Activated naive CD4-positive, alpha-beta T cell treated with anti-CD3 and anti-CD28 coated beads, Interleukin-2, amount 50 U/mL, for 72 hours (primary cell): ENCODE measurements at places on chromosomes 3 and 15. TPM values are rescaled to one million over a fixed set of nuclear protein-coding genes. Genes with fewer than 3 reads are reported as not detected.

The SLC6A11 gene
- not detected for total RNA-seq

DNA sequence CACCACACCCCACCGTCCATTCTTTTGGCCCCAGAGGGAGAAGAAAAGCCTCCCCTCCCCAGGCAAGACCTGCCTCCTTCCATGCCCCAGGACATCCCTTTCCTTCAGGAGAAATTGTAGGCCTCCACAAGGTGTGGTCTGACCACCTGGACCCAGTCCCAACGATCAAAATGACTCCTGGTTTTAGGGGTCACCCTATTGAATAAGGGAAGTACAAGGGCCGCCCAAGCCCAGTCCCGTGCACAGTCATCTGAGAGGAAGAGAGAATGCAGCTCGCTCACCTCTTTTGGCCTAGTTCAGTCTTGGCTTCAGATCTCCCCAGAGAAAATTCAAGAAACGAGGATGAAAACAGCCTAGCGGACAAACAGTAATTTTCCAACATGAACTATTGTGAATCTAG, 249.1 kb downstream of the UACA start:
- no peak for DNase-seq

- no peak for DNase-seq
These were observed 8.2 kb downstream of the RAF1 start for GRCh38 chr3:12655701-12656100.

DNA sequence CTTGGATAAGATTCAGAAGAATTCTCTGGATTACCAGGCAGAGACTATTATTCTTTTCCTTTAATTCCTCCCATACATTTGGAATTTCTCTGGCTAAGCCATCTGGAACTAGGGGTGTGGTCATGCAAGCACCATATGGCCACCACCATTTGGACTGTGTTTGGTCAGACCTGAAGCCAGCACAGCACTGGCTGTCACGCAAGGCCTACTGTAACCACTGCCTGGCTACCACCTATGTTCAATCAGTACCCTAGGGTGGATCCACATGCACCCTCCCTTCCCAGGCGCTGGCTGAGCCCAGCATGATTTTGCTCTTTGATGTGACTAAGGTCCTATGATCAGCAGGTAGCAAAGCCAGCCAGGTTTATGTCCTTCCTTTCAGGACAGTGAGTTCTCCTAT, 287.8 kb upstream of the GOLIM4 start:
- DNase-seq: no peak

The FMN1 gene
- 4.5 TPM for total RNA-seq

DNA sequence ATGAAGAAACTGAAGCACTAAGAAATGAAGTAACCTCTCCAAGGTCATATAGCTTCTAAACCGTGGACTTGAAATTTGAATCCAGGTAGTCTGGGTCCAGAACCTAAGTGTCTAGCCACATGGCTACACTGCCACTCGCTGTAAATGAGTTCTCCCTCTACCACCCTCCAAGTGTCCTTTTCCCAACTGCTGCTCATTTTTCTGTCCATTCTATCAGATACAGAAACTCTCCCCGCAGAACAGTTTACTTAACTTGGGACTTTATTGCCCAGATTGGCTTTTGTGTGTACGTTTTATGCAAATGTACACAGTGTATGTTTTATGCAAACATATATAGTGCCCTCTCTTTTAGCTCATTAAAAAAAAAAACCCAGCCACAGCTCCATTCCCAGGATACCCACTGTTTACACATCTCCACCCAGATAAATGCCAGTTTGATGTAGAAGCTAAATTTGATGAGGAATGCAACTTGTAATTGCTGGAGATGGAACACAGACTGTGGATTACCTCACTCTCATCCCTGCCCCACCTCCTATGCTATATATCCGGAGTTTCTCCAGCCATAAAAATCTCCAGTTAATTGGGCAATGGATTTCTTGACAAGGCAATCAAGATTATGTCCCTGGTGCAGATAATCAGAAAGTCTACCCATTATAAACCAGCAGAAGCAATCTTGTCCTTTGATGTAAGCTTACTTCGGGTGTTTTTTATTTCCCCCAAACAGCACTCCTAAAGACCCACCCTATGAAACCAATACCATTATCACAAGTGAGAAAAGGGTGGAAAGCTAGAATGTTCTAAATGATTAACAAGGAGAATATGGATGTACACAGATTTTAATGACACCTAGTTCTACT, 42.0 kb downstream of the THBS1 start:
- no peak for DNase-seq

The CFAP20DC gene
- 2.7 TPM for total RNA-seq

GRCh38 chr15:92000709-92001108, 147.2 kb downstream of the SLCO3A1 start:
- no peak for DNase-seq

DNA sequence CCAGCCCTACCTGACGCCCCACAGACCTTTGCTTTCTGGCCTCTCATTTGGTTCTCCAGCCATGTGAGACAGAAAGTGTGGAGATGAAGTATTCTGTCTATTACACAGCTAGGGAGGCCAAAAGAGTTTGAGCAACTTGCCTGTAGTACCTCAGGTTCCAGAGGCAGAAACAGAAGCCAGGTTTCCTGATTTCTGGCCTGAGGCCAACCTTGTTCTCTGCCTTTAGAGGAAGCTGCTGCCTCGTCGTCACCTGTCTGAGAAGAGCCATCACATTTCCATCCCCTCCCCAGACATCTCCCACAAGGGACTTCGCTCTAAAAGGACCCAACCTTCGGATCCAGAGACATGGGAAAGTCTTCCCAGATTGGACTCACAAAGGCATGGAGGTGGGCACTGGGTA, 3.8 kb downstream of the IL17RE start:
- DNase-seq: no peak

- DNase-seq: peak; percentile 0
These were observed 12.4 kb downstream of the APOD start for GRCh38 chr3:195571361-195571760.

DNA sequence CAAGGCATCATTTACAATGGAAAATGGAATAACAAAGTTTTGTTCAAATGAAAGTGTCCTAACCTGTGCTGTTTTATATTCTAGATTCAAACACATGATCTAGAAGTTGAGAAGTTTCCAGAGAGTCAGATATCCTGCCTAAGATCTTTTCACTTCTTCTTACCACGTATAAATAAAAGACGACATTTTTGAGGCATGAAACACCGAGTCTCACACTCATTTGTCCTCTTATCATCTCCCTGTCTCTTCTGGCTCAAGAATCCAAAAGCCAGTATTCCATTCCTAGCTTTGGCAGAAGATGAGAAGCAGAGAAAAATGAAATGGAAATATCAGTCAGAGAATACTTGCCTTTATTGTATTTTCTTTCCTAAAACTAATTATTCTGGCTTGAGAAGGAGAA, 738.6 kb upstream of the NR2F2 start:
- no peak for DNase-seq

The SAMD7 gene
- total RNA-seq: not detected

GRCh38 chr15:92091155-92091734, 237.7 kb downstream of the SLCO3A1 start:
- no peak for DNase-seq

The PLA2G4E gene
- total RNA-seq: not detected

The ZNF770 gene
- 53.0 TPM for total RNA-seq

DNA sequence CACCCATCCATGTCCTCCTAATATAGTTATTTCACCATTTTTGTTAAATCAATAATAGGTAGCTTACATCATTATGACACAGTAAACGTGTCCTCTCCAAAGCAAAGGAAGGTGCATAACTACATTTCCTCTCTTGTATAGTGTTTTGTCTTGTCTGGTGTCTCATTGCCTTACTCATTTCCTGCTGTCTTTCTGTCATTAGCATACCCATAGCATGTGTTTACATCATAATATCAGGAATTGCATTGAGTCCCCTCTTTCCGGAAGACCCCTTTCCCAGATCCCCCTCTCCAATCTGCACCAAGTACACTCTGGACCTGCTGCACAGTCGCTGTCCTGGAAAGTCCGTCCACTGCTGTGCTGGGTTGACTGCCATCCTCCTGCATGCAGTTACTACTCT, 47.9 kb downstream of the SOX14 start:
- DNase-seq: no peak

- no peak for DNase-seq
These were observed 410.1 kb upstream of the DPH6 start for GRCh38 chr15:35956056-35956455.

DNA sequence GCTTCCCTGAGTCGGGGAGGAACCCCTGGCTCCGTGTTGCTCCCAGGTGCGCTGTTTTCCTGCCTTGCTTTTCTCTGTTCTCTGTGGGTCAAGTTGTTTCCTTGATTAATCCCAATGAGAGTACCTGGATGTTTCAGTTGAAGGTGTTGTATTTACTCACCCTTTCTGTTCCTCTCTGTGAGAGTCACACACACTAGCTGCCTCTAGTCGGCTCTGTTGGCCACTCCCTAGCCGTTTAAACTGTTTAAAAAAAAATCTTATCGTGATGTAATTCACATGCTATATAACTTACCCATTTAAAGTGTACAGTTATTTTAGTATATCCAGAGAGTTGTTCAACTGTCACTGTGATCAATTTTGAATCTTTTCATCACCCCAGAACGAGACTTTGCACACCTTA, 74.0 kb downstream of the AKAP13 start:
- no peak for DNase-seq

The SKOR1 gene
- total RNA-seq: 0.16 TPM

DNA sequence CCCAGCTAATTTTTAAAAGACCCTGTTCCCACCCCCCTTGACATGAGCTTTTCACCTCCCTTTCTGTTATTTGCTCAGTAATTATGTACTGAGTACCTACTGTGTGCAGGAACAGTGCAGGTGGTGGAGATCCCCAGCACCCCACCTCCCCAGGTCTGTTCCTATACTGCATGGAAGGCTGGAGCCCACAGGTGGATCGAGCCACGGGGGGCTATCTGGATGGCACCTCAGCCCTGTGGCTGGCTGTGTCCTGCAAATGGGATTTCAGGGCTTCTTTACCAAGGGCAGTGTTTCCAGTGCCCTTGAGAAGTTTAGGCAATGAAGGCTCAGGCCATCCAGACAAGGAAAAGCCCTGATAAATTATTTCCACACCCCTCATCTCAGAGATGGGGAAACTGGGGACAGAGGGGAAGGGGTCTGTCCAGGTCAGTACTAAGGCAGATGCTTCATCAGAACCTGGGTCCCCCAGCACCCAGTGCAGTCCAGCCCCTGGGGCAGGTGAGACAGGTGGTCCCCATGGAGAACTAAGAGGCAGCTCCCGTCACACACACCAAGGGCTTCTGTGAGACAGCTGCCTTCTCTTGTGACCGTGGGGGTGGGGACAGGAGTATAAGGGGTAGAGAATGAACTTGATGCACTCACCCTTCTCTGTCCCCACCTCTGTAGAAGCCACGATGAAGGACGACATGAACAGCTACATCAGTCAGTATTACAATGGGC, 109.6 kb downstream of the ETFA start:
- no peak for DNase-seq

- no peak for DNase-seq
These were observed 60.5 kb downstream of the ITGB5 start for GRCh38 chr3:124826703-124827102.

DNA sequence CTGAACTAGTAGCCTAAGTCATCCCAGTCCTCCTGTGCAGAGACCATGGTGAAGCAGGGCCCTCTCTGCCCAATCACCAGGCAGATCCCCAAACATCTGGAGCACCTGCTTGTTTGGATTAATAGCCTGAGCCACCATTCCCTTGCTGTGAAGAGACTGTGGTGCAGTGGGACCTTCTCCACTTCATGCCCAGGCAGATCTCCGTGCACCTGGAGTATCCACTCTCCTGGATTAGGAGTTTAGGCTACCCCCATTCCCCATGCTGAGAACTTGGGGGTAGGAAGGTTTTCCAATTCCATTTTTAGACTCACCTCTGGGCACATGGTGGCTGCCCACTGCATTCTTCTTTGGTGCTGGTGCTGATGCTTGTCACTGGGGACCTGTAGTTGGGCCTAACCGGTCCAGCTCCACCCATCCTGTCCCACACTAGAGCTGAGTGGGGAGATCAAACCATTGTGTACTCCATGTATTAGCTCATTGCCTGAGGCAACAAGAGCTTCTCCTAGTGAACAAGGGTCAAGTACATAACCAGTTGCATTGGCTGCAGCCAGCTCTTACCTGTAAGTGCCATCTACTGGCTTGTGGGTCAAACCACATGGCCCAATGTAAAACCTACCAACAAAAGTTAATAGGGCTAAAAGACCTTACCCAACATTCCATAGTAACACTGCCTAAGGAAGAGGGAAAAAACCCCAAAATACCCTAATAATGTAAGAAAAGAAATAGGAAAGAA, 382.5 kb upstream of the CBLB start:
- DNase-seq: no peak

- no peak for DNase-seq
These were observed 57.2 kb upstream of the ST8SIA2 start for GRCh38 chr15:92336419-92336987.
